Stimulated activated naive CD8-positive, alpha-beta T cell treated with anti-CD3 and anti-CD28 coated beads, Interleukin-15, Interleukin-2, amounts not matched to agents 100 U/mL and 50 U/mL, for 24 hours (primary cell): ENCODE measurements at places on chromosomes 12 and 14.
A peak's percentile ranks its signal among the peaks of the same experiment; 100 is the strongest.

DNA sequence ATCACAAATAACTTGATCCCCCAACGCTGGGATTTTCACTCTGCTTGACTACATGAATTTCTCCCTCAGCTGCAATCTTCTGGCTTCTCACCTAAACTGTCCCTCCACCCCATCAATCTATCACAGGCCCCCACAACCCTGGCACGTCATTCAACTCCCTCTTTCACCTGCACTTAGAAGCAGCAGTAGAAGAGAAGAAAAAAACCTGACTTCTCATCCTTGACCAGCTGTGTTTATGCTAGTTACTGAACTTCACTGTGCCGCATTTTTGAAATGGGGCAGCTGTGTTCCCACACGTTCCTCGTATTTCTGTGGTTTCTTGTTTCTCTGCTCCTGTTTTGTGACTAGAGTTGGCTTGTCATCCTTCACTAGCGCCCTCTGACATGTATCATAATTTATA is 35.0 kb downstream of the ITPR2 start:
- no peak for DNase-seq

DNA sequence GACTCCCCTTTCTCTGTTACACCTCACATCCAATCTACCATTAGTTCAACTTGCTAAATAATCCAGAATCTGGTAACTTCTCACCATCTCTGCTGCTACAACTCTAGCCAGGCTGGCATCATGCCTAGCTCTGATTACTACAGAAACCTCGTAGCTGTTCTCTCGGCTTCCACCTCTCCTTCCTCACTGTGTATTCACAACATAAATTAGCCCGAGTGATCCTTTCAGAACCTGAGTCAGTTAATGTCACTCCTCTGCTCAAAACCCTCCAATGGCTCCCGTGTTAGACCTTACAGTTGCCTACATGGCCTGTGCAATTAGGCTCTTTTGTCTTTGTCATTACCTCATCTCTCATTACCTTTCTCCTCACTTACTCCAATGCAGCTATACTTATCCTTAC is 139.4 kb downstream of the PDE3A start:
- DNase-seq: no peak

- DNase-seq: no peak
Measured at GRCh38 chr14:96058576-96059200, 19.5 kb downstream of the C14orf132 start.

- no peak for DNase-seq
Measured at GRCh38 chr14:69673104-69673503, 61.7 kb downstream of the SUSD6 start.

DNA sequence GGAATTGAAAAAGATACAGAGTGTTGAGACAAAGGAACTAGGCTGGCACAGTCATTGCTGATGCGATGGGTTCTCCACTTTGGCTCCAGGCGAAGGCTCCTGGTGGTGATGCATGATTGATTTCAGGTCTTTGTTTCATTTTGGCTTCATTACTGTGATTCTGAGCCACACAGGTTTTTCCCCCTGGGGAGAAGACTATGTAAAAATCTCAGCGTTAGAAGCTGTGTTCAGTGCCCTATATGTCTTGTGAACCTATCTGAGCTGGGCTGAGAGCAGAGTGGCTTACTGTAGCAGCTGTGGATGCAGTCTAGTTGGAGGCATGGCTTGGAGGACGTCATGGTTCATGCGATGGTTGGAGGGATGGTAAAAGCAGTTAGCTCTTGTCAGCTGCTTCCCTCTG is 54.0 kb downstream of the GPATCH2L start:
- DNase-seq: no peak

DNA sequence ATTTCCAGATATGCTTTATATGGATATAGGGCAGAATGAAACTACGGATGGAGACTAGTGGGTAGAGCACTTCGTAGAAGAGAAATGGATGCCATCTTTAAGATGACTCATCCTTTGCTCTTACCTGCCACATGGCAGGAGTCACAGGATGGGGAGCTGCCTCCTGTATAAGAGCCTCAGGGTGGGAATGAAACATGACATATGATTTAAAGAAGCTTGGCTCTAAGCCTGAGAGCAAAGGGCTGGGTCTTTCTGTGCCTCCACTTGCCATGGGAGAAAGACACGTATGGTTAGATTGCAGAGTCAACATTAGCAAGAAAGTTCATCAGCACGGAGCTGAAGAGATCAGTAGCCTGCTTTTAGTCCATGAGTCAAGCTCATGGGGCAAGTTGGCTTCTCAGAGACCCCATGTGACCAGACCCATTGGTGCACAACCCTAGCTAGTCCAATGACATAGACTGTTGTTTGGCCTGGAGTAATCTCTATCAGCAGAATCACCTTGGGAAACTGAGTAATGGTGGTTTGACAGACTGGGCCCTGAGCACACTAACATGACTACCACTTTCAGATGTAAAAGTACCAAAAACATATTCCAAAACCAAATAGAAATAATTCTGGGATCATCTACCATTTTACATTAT is 38.1 kb upstream of the IL22 start:
- DNase-seq: no peak

- DNase-seq: no peak
Measured at GRCh38 chr12:63915105-63915800, 70.8 kb downstream of the SRGAP1 start.

GRCh38 chr12:13913371-13913770 is 68.0 kb downstream of the GRIN2B start:
- no peak for DNase-seq

DNA sequence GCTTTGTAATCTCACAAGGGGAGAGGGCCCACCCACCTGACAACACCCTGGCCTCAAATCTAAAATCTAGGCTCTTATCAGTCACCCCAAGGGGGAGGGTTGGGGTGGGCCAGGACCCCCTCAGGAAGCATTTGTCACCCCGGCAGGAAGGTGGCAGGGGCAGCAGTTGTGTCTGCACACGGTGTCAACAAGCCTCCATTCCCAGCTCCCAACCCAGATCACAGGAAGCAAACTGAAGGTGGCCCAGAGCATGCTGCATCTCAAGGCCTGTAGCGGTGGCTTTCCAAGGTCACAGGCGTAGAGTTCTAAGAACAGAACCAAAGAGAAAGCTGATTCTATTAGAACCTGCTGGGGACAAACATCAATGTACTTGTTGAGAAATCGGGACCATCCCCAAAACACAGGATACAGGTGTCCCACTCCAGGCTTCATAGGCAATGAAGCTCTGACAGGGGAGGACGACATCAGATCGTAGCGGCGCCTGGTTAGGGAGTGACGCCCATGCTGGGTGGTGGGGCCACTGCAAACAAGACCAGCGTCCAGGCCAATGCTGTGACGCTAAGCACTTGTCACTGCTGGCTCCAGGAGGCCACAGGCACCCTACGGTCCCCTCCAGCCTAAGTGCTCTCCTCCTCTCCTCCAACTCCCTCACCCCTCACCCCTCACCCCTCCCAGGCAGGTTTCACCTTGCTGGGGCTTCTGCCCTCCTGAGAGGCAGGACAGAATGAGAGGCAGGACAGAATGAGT is 52.9 kb downstream of the CCDC88C start:
- DNase-seq: no peak

- DNase-seq: no peak
Measured at GRCh38 chr12:48777501-48778400, 11.1 kb downstream of the ADCY6 start.

DNA sequence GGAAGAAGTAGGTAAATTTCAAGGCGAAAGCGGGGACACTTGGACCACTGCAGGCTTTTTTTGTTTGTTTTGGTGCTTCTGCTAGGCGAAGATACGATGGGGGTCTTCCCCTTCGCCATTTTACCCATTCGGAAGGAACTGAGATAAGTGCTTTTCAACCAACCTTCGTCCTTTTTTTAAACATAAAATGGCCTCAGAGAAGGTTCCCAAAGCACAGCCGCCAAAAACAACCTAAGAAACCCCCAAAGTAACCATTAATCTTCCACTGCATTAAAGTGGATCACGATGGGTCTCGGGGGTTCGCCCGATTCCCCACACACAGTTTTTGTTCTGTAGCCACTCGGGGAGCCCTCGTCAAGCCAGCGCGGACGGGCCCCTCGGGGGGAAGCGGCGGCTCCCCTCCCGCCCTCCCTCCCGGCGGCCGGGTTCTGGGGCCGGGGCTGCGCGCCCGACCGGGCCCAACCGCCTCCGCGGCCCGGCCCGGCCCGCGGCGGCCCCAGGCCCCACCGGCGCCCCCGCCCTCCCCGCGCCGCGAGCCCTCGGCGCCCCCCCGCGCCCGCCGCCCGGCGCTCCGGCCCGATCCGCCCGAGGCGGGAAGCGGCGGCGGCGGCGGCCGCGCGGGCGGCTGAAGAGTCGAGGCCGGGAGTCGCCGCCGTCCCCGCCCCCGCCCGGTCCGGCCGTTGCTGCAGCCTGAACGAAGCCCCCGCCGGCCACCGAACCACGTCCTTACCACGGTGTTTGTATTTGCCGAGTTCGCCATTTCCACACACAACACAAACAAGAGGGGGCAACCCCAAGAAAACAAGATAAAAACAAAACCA is 790 bp downstream of the GTF2A1 start:
- peak; percentile 50 for DNase-seq

- DNase-seq: no peak
Measured at GRCh38 chr12:46517579-46517962, 145.0 kb upstream of the SLC38A2 start.

DNA sequence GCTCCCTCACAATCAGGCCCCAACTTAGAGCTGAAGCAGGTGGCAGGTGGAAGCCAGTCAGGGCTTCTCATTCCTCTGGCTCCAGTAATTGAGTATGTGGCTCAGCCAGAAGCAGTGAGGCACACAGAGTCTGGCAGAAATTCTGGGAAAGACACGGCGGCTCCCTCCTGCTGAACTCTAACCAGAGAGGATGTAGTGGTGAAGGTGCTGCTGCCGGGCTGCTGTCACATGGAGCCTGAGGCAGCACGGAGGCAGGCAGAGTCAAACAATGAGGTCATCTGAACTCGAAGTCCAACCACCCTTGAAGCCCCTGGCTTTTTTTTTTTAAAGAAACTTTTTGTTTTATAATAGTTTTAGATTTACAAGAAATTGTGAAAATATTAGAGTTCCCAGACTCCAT is 33.4 kb upstream of the SMOC1 start:
- no peak for DNase-seq

- DNase-seq: no peak
Measured at GRCh38 chr14:82009076-82009475, 475.4 kb upstream of the SEL1L start.

DNA sequence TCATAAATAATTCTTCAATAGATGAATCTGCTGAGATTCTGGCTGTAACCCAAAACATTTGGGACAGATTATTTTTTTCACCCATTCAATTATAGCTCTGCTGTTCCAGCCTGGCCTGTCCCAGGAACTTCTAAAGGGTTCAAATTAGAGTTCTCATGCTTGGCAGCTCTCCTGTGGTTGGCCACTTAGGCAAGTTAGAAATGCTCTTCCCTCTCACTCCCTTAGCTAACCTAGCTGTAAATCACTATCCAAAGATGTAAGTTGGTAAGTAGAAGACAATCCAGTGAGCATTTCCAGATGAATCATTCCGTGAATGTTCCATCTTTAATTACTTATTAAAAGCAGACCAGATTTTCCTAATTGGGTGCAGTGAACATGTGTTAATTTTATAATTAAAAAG is 760.4 kb upstream of the TBX3 start:
- no peak for DNase-seq

GRCh38 chr14:56555921-56556570 is 23.6 kb upstream of the TMEM260 start:
- no peak for DNase-seq
